Choroid plexus epithelial cell (primary cell): ENCODE measurements at places on chromosomes 13 and 19.

DNA sequence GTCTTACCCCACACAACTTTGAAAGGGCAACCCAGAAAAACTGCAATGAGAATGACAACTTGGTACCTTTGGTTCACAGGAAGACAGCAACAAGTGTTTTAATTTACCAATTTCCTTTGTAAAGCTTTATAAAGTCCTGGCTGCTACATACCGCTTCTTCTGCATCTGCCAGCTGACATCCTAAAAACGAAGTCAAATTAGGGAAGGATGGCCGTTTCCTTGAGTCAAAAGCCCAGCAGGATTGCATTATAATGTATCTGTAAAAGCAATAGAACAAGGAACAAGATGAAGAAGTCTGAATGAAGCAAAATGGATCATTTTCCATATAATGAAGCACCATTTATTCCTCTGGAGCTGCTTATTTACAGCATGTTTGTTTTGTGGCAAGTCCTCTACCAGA lies 25.8 kb upstream of the URAD start:
- no peak for DNase-seq

DNA sequence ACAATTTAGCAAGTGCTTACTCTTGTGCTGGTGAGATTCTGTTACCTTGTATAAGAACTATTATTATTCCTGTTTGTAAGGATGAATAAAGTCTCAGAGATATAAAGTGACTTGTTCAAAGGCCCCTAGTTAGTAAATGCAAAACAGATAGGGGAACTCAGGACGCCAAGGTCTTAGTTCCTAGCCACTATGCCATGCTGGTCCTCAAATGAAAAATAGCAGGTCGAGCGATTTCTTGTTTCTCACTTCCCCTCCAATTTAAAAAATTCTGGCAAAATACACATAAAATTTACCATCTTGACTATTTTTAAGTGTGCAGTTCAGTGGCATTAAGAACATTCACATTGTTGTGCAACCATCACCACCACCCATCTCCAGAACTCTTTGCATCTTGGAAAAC lies 1.1 kb downstream of the TECR start:
- no peak for DNase-seq

- no peak for DNase-seq
These were observed 108.1 kb upstream of the UBL3 start for GRCh38 chr13:29958476-29958875.

GRCh38 chr13:112744168-112745021 lies 54.6 kb downstream of the ATP11A start:
- DNase-seq = no peak

- DNase-seq = no peak
These were observed 294.5 kb downstream of the SLC7A1 start for GRCh38 chr13:29301027-29301426.

DNA sequence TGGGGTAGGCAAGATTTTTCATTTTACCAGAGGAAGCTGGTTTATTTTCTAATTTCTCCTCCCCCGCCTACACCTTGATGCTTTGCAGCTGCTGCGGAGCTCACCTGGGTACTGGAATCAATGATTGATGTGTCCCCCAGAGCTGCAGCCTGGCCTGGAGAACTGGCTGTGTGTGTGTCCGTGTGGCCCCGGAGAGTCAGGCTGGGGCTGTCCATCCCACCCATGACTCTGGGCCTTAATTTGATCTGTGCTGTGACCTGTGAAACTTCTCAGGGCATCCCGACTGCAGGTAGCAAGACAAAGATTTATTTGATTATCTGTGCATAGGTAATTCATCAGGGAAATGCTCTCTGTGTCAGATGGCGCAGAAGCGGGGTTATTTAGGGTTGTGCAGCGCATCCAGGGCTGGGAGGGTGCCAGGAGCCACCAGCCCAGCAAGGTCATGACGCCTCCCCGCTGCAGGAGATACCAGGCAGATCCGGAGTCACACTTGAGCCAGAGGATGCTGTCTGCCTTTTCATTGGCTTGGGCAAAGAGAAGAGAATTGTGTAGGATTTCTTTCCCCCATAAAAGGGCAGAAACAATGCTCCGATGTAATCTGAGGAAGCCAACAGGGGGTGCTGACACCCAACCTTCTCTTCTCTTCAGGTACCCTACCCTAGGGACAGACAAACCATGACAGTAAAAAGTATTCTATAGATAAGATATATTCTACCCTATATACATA lies 346.6 kb downstream of the TSHZ3 start:
- DNase-seq = no peak

DNA sequence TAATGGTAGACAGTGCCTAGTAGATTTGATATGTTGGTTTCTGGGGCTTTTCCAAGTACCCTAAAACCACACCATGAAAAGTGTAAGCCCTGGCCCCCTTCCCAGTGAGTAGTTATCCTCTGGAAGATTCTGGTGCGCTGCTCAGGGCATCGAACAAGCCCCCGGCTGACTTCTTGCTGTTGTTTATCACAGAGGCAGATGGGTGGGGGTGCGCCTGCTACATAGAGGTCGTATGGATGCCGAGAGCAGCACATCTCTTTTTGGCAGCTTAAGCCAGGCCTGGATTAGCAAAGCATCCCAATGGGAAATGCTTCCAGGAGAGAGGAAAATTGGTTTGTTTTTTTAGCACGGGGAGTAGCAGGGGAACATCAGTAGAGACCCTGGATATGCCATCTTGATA lies 26.3 kb upstream of the SPATA13 start:
- DNase-seq = no peak

- DNase-seq = no peak
These were observed 89.0 kb downstream of the CDK8 start for GRCh38 chr13:26342898-26343297.

DNA sequence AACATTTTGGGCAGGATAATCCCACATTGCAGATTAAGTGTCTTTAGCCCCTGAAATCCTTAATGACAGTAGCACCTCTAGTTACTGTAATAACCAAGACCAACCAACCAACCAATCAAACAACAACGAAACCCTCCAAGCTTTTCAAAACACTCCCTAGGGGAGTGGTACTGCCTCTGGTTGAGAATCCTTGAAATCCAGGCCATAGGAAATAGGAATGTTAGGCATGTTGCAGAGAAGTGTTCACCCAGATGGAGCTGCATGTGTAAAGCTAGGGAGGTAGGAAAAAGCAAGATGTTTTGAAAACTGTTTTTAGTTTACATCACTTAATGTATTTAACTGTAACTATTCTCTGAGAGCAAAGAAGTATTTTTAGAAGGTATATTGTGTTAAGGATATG lies 4.5 kb downstream of the LACC1 start:
- DNase-seq = no peak

GRCh38 chr13:44726214-44726613 lies 150.1 kb upstream of the TSC22D1 start:
- peak; percentile 73 for DNase-seq
